ENCODE measurements at places on chromosomes 7 and 10.

GRCh38 chr7:100248483-100248882, 28.7 kb downstream of the PVRIG start:
- DNase-seq, result no peak

GRCh38 chr7:93985101-93985500, 19.1 kb downstream of the BET1 start:
- no peak for DNase-seq

DNA sequence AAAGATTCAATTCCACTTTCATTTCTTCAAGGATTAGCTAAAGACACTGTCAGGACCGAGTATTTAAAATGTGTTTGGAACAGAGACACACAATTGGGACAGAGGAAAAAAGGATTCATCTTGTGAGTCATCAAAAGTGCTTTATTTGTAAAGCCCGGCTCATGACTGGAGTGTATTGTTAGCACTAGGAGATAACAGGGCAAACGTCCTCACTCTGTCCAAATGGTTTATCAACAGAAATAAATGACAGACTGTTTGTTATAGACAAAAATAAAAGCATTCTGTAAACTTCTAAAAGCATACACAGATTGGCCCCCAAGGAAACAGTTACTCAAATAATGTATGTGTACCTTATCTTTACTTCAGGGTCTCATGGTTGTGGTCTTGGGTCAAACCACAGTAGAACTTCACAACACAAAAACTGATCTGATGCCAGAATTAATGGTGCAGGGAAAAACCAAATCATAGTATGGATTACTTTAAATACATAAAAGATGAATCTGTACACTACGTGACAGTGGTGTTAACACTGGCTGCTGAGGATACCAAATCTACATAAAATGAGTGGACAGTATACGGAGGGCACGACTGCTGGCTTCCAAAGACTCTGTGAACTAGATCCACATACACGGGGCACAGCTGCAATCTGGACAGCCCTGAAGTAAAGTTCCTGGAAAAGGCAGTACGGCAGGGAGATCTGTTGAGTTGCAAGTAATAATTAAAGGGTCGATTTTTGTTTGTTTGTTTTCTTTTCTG, 179.4 kb downstream of the PIP4K2A start:
- no peak for DNase-seq

GRCh38 chr7:50588937-50589336, 23.7 kb upstream of the DDC start:
- DNase-seq, result no peak

DNA sequence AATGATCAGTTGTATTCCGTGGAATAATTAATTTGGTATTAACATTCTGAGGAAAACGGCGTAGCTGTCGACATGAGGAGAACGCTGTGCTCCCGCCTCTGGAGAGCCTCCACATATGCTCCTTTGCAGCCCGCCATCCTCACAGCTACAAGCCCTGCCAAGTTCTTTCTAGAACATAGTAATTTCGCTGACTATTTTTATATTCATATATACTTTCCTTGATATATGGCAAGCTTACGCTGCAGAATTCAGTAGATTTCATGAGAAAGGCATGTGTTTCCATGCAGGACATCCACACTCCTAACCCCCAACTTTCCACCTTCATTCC, 45.2 kb downstream of the TBXAS1 start:
- DNase-seq, result no peak

DNA sequence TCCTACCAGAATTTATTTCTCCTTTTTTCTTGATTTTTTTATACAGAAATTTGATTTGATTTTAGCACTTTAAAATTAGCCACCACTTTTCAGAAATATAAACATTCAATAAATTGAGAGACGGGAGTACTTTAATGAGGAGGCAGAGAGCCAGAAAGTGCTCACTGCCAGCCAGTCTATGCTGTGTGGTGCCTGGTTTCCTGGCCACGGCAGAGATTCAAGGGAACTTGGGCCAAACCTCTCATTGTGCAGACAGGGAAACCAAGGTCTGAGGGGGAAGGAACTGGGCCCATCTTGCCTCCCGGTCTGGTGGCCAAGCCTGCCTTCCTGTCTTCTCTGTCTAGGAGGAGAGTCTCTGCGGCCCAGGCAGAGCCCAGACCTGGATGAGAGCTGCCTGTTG, 25.9 kb downstream of the ADAMTS14 start:
- DNase-seq, result no peak

DNA sequence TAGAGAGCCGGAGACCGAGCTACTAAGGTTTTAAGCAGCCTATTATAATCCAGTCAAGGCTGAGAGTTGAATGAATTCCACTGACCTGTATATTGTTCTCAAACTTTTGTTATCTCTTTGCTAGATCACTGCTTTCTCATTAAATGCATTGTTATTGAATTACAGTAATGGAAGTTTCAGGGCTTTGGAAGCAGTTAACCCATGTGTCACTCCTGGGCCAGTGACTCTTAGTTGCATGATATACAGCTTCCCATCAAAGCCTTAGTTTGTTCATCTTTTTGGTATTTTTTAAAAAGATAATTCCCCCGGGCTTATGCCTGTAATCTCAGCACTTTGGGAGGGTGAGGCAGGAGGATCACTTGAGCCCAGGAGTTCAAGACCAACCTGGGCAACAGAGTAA, 55.4 kb upstream of the KIAA1217 start:
- DNase-seq, result no peak

- no peak for DNase-seq
Measured at GRCh38 chr7:123645516-123645915, 10.2 kb upstream of the LMOD2 start.

DNA sequence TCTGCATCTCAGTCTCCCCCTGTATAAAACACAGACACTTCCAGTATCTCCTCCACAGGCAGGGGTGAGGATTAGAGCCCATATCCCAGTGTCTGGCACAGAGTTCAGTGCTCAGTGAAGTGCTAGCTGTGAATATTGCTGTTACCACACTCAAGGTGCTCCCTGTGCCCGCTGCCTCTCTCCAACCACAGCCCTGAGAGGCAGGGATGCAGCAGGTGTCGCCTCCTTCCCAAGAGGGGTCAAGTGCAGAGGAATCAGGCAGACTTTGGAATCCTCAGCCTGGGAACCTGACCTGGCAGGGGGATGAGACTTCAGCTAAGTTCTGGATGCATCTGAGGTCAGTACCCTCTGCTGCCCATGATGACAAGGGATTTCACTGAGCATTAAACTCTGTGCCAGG, 163.1 kb downstream of the GFRA1 start:
- DNase-seq, result no peak

DNA sequence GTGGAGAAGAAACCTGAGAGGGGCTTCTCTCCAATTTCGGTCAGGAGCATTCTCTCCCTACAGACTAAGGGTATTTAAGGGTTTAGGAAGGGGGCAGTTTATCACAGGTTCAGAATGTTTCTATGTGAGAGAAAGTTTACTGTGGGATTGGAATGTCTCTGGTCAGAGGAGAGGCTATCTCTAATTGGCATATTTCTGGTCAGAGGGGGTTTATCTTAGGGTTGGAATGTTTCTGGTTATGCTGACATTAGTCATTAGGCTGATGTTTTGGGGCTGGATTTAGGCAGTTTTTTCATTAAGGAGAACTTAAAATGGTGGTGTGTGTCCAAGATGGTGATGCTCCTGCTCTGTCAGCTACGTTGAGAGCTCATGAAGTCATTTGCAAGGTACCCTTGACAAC, 758.0 kb downstream of the TYW1 start:
- no peak for DNase-seq

GRCh38 chr7:81685270-81685868, 84.5 kb downstream of the HGF start:
- no peak for DNase-seq

GRCh38 chr7:42552227-42552626, 315.2 kb upstream of the GLI3 start:
- DNase-seq, result no peak

GRCh38 chr7:117759950-117760640, 113.1 kb downstream of the CTTNBP2 start:
- DNase-seq, result no peak

DNA sequence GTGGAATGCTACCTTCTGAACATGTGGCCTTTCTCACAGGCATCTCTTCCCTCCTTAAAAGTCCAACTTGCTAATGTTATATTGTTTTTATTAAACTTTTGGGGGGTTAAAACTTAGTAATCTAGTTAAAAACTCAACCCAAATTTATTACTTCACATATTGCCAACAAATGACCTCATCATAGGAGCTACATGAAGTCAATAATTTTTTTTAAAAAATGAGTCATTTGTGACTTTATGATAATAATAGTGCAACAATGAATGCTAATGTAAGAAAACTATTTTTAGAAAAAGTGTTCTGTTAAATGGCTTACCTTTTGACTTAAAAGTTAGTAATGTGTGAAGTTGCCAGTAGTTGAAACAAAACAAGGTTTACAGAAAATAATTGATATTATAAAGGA, 325.9 kb upstream of the FZD1 start:
- no peak for DNase-seq

- DNase-seq, result no peak
Measured at GRCh38 chr10:7209458-7209857, 201.4 kb downstream of the SFMBT2 start.

- peak; percentile 75 for DNase-seq
Measured at GRCh38 chr10:103659674-103660363, 166.3 kb downstream of the NEURL1 start.

GRCh38 chr10:71243756-71244395, 31.5 kb downstream of the UNC5B start:
- no peak for DNase-seq

DNA sequence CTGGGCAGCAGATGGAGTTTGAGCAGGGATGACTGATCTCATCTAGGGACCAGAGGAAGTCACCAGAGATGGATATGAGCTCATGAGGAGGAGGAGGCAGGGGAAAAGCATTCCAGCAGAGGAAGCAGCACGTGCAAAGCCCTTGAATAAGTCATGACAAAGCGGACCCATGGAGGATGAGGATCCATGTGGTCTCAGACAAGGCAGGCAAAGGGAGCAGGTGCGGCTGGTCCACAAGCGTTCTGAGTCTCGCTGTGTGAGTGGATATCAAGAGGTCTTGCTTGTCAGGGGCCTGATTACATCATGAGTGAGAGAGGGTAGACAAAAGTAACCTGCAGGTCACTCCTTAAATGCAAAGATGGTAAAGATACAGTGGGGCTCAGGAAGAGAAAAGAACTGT, 307.6 kb downstream of the GRID1 start:
- DNase-seq, result no peak

GRCh38 chr10:25142116-25142864, 32.5 kb upstream of the GPR158 start:
- no peak for DNase-seq

DNA sequence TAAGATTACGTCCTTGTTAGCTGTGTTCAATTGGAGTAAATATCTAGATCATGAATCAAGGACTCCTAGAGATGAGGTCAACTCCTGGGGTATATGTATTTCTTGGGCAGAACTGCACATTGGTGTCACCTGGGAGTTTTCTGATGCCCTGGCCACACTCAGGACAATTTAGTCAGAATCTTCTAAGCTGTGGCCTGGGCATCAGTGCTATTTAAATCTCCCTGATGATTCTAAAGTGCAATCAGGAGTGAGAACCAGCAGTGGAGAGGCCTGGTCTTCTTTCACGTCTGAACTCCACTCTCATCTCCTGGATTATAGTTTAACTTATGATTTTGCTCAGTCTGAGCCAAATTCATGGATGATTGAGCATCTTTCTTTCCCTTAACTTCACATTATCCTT, 218.0 kb downstream of the BMPER start:
- no peak for DNase-seq

- DNase-seq, result no peak
Measured at GRCh38 chr7:101163279-101164070, 1.9 kb downstream of the VGF start.

- no peak for DNase-seq
Measured at GRCh38 chr10:62788861-62789467, 15.6 kb upstream of the ADO start.

DNA sequence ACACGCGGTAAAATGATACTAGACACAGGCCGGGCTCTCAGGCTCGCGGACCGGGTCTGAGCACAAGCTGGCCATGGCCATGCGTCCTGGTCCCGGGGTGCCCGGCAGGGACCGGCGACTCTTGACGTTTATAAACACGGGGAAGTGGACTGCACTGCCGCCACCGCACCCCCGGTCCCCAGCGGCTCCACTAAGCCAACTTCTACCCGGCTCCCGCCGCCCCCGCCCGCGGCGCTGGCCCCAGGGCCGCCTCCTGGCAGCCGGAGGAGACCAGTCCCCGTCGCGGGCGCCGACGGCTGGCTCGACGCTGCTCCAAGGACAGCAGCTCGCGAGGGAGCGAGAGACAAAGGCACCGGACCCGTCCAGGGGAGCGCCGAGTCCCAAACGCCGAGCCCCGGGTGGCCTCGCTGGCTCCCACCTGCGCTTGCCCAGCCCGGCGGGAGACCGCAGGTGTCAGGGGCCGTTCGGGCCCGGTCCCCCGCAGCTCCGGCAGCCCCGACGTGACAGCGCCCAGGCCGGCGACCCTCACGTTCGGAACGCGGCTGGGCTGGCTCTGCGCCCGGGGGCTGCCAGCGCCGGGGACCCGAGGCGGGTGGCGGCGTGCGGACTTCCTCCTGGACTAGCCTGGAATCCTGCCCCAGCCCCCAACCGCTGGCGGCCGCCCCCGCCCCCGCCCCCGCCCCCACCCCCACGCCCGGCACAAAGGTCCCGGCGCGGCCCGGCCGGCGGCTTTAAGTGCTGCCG, 517 bp downstream of the ITGB1 start:
- DNase-seq, result no peak

DNA sequence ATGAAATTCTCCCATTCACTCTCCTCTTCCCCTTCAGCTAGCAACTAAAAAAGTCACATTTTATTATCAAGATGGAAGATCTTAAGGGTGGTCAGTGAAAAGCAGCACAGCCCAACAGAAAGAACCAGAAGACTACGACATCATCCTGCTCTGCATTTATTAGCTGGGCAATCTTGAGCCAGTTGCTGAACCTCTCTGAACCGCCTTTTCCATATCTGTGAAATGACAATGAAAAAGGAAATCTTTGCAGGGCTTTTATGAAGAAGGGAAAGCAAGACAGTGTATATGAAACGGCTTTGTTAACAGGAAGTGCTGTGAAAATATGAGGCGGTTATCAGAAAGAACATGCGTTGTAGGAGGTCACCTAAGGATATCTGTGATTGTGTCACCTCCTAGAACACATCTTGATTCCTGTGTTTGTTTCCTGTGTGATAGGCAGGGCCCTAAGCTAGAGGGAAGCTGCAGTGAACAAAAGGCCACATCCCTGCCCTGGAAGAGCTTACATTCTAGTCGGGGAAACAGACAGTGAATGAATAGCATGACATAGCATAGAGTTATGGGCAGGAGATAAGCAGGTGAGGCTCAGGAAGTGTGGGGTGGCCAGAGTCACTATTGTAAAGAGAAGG, 36.0 kb upstream of the KCNMA1 start:
- no peak for DNase-seq

GRCh38 chr10:13018171-13018570, 16.7 kb upstream of the CCDC3 start:
- no peak for DNase-seq

DNA sequence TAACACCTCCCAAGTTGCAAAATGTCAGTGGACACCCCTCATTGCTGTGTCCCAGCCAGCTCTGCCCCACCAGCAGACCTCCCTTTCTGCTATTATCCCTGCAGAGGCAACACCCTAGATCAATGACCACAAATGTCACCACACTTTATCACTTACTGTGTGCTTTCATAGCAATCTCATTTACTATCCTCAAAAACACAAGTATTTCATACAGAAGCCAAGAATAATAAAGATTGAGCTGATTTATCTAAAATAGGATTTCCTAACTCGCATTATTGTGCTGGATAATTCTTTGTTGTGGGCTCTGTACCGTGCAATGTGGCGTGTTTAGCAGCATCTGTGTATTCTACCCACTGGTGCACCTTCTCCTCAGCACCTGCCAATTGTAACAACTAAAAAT, 13.2 kb upstream of the ABCB5 start:
- no peak for DNase-seq

Measured in amniotic stem cell (primary cell).